Chondrocyte (in vitro differentiated cells): ENCODE measurements at places on chromosomes 11 and 22. TPM values are rescaled to one million over a fixed set of nuclear protein-coding genes. Genes with fewer than 3 reads are reported as not detected.

DNA sequence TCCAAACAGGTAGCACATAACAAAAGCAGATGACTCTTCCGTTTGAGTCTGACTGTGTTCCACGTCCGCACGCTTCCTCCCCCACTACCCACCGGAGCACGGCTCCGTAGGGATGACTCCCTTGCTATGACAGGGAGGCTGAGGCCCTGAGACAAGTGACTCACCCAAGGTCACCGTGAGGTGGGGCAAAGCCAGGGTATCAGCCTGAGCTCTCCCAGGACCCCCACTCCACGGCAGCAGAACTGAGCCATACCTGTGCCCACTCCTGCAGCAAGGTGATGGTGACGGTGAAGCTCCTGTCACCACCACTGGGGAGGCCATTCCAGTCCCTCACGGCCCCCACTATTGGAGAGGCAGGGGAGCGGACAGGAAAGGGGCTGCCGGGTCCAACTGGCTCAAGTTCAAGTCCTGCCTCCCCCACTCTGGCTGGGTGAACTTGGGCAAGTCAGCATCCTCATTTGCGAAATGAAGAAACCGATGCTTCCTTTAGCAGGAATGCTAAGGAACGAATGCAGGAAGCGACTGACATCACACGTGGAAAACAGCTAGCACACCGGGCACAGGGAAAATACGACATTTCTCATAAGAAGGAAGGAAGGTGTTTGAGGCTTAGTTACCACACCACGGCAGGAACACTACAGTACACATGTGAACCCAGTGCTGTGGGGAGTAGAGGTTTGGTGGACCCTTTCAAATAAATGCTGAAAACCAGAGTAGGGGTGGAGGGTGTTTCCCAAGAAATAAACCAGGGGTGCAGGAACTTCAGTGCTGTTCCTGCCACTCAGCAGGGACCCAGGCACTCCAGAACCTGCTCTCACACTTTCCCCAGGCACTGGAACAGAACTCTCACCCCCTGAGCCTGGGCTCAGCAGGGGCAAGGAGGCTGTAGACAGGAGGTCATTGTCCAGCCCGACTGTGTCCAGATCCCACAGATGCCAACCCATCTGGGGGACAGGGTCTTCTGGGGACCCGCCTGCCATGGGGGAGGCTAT lies 32.4 kb upstream of the CBX7 start:
- DNase-seq = peak; percentile 68

DNA sequence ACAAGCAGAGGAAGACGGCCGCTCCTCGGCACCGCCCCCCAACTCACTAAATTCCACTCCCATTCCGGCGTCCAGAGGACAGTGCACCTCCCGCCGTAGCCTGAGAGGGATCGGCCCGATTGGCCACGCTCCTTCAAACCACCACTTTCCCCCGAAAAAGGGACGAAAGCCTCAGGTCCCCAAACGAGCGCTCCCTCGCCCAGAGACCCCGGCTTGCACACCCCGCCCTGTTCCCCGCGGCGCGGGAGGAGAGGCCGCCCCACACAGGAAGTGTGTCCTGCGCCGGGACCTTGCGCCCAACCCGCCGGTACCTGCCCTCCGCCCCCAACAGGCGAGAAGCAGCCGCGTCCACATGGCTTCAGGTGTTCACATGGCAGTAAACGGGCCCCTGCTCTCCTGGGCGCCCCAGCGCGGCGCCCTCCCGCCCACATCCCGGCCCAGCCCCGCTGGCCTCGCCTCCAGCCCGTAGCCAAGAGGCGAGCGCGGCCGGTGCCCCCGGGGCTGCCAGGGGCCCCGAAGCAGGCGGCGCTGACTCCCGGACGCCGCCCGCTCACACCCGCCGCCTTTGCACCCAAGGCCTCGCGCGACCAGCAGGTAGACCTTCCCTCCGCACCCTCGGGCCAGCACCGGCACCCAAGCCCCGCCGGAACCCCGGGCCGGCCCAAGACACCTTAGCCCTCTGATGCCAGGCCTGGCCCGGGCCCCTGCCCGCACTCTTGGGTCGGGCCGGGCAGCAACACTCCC lies 849 bp downstream of the TCF20 start:
- DNase-seq = no peak

- no peak for DNase-seq
Measured at GRCh38 chr11:119982517-119983239, 155.2 kb downstream of the TRIM29 start.

- no peak for DNase-seq
Measured at GRCh38 chr22:26087816-26088215, 81.4 kb upstream of the SEZ6L start.

DNA sequence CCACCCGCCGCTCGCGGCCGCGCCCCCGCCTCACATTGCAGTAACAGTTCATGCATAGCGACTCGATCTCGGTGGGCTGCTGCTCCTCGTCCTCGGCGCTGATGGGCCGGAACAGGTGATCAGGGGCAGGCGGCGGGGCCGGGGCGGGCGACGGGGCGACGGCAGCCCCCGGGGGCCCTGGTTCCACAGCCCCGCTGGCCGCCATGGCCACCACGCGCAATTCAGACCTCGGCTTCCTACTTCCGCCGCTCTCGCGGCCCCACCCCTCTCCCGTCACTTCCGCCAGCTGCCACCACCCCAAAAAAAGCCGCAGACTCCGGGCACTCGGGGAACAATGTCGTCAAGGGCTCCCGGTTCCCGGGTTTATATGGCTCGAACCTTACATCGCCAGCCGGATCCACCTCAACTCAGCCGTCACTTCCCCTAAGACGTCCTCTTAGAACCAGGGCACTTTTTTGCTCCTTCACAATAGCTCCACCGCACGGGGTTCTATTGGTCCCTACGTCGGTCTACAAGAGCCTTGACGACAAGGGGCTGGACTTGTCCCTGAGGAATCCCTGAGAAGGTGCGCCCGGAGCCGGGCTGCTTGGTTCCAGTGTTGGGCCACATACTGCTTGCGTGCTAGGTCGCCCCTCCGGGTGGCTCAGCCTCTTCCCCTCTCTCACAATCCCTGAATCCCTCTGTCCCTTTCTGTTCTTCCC lies at the start of gene ZPR1:
ZPR1 (minus strand) TSS at position 238 of the 701 bp plus-strand sequence; CDS start at position 205, 33 bp downstream.
- DNase-seq = no peak

GRCh38 chr11:119469506-119469905 lies 46.5 kb upstream of the THY1 start:
- no peak for DNase-seq

Gene YAP1
- total RNA-seq = 114 to 132 TPM (median 116 TPM) in 3 replicates

Gene ENTHD1
- total RNA-seq = not detected in 3 replicates

Gene LIPT2
- 1.4 to 2.3 TPM (median 1.7 TPM) in 3 replicates for total RNA-seq
